ENCODE measurements at places on chromosomes 4 and X.

DNA sequence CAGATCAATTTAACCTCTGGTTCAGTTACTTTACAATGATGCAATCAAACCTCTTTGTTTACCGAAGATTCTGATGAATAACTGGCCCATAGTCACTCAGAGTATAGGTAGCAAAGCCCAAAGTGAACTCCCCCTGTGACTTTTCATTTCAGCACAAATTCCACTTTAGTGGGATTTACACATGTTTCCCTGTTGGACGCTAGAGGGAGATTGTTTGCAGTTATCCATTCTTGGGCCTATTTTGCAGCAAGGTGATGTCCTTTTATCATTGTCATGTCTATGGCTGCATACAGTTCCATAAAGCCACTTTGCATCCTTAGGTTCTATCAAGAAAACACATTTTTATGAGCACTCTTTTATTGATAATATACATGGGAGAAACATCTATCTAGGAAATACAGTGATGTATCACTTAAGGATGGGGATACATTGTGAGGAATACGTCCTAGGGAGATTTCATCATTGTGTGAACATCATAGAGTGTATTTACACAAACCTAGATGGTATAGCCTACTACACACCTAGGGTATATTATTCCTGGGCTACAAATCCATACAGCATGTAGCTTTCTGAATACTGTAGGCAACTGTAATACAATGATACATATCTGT lies 14.5 kb upstream of the DKK2 start:
- no peak for DNase-seq

GRCh38 chrX:106902684-106903083 lies 457 bp downstream of the RIPPLY1 start:
- DNase-seq: no peak

- no peak for DNase-seq
These were observed 5.1 kb upstream of the MTHFD2L start for GRCh38 chr4:74152836-74153235.

GRCh38 chrX:112087545-112087944 lies 5.0 kb upstream of the TRPC5 start:
- no peak for DNase-seq

- no peak for DNase-seq
These were observed 681.9 kb upstream of the HS3ST1 start for GRCh38 chr4:12110627-12111026.

DNA sequence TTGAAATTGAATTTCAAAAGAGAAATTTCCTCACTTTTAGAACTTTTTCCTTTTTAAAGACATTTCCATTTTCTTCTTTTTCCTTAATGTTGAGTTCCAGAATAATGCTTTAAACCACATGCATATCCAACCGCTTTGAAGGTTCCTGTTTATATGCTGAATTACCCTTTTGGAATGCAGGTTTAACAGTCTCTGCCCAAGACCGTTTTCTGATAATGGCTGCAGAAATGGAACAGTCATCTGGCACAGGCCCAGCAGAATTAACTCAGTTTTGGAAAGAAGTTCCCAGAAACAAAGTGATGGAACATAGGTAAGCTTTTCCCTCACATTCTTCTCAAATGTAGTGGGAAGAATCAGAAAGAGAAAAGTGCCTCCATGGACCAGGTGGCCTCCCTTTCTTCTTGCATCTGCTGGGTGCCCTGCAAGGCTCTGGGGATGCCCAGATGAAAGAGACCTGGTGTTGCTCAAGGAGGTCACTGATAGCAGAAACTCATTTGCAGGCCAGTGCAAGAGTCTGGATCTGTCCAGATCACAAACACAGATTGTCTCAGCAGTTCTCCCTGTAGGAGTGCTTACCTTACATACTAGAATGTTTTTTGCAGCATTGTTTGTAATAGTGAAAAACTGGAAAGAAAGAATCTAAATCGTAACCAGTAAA lies 42.9 kb downstream of the MOSPD2 start:
- no peak for DNase-seq
